AG09309 (cell line): ENCODE measurements at places on chromosomes 16 and 17.

DNA sequence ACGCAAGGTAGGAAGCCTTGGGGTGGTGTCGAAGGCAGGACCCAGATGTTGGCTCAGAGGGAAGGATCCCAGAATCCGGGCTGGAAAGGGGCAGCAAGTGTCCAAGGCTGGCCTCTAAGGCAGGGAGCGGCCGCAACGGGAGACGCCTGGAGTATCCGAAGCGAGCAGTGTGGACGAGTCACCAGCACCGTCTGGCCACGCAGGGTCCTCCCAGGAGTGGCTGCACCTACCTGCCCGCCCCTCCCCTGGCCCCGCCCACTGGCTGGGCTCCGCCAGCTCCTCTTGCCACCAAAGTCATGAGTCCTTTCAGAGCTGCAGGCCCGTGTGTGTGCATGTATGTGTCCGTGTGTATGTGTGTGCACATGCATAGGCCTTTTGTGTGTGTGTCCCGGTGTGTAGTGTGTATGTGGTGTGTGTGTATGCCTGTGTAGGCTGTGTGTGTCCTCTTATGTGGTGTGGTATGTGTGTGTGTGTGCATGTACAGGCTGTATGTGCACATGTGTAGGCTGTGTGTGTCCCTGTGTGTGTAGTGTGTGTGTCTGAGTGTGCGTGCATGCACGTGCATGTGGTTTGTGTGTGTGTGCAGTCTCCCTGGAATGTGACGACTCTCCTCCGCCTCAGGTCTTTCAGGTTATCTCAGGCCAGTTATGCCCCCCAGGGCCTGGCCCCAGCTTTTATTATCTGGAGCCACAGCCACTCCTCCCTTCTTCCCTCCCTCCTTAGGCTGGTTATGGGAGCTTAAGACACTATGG is at the start of gene PRSS8:
Gene PRSS8, minus strand, starts transcription at position 193 of the 752 bp plus-strand sequence. CDS start 229 bp downstream, outside the sequence.
- no peak for DNase-seq

GRCh38 chr16:46832757-46833459 is 1.9 kb upstream of the C16orf87 start:
- DNase-seq: no peak

DNA sequence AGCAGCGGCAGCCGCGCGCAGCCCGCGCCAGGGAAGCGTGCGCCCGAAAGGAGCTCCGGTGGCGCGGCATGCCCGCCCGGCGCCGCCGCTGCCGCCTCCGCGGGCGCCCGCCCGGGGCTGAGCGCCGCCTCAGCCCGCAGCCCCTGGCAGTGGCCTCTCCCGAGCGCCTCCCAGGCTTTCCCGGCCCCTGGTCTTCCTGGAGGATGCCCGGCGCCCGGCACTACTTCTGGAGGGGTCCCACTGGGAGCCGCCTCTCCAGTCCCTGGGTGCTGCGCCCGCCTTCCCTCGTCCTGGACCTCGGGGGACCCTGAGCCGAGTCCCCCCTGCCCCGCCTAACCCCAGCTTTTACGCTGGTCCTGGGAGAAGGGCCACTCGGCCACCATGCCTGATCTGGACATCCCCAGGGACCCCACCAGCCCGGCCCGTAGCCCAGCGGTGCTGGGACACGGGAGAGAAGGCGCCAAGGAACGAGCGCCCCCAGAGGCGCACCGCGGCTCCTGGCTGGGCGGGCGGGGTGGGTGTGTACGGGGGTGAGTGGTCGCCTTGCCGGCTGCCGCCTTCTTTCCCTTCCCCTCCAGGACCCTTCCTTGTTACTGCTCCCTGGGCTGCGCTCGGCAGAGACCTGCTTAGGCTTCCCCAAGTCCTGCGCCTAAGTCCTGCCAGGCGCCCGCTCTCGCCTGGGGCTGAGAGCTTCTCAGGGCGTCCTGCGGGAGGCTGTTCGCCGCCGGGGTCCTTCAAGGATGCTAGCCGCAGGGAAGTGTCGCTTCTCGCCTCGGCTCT is 704 bp downstream of the ASIC2 start:
- no peak for DNase-seq

GRCh38 chr17:49762151-49762941 is 1.6 kb downstream of the FAM117A start:
- DNase-seq: no peak

DNA sequence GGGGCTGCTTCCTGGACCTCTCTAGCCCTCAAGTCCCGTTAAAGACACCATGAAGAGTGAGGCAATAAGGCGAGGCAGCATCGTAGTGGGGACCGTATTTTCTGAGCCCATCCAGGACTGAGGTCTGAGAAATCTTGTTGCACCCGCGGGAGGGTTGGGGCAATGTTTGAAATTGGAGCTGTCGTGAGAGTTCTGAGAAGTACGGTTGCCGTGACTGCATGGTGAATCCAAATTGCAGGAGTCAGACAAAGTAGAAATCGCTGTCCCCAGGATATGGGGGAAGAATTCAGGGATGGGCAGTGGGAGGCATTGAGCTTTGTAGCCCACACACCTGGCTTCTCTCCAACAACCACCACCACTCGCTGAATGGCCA is 42.0 kb upstream of the RPL38 start:
- no peak for DNase-seq

DNA sequence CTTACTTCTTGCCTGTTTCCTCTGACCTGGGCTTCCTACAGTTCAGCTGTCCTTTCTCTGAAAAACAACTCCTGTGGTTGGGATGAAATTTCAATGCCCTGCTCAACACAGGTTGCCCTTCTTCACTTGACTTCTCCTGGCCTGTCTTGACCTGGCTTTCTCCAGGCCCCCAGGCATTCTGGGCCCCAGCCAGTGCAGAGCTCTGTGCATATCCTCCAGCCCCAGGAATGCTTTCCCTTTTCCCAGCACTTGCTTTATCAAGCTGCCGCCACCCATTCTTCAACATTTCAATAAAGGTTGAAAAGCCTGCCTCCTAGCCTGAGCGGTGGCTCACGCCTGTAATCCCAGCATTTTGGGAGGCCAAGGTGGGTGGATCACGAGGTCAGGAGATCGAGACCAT is 10.8 kb downstream of the ODAD4 start:
- DNase-seq: no peak

DNA sequence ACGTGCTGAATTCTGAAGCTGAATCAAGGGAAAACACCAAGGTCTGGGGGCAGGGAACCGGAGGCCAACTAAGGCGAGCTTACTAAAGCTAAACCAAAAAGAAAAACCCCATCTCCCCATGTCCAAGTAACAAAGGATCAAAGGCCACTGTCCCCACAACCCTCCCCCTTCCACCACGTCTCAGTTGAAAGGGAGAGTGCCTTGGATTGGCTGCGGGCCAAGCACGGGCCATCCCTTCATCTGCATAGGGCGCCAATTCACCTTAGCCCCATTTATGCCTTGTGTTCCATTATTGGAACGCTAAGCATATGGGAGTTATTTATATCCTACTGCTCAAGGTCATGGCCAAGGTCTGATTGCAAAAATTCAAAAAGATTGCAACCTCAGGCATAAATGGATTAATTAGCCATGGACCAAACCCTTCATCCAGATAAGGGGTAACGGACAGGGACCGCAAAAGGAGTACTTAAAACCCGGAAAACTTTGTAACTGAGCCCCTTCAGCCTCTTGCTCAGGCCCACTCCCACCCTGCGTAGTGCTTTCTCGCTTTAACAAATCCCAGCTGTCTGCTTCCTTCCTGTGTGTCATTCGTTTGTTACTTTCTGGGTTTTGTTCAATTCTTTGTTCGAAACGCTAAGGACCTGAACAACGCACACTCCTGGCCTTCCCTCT is 740 bp upstream of the ATP6V0D1 start:
- DNase-seq: no peak
